ENCODE measurements at places on chromosomes 12 and 14.

GRCh38 chr12:120361506-120362208 is 7.3 kb downstream of the MSI1 start:
- no peak for DNase-seq

- DNase-seq = no peak
Measured at GRCh38 chr12:76698316-76698715, 65.6 kb upstream of the ZDHHC17 start.

DNA sequence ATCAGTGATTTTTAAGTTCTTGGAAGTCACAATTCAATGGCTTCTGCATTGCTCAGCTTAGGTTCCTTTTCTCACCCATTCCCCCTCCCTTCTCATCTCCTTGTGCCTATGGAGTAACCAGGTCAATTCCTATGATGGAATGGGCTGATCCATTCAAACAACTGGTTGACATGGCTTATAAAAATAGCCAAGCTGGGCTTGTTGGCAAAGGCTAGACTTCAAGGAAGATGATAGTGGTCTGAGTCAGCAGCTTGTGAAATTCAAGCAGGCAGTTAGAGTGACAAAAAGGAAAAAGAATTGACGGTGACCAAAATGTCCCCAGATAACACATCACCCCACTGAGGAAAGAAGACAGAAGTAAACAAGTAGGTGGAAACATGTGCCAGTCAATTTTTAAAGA is 119.9 kb upstream of the PCED1B start:
- no peak for DNase-seq

DNA sequence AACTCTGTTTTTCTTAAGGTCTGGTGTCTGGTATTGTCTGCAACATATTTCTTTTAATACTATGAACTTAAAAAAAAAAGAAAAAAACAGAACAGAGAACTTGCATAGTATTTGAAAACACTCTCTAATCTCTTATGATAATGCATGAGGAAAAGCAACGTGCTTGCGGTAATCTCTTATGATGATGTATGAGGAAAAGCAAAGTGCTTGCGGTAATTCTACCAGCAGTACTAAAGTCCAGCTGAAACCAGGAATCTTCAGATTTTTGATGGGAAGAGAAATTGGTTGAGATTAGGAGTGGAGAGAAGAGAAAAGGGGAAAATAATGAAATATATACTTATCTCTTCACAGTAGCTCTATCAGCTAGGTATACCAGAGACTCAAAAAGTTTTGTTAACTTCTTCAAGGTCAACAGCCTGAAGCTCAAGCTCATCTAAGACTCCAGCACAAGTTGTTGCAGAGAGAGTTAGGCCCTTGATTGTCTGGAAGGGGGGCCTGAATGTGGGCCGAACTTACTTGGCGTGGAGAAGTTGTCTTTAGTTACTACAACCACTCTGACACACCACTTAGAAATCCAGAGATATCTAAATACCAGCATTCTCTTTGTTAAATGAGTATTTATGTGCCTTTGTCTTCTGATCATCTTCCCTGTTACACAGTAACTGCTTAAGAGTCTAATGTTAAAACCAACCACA is 240.4 kb downstream of the PRKD1 start:
- DNase-seq = no peak

GRCh38 chr12:46674129-46674528 is 151.7 kb downstream of the SLC38A4 start:
- no peak for DNase-seq

- DNase-seq = no peak
Measured at GRCh38 chr12:52253391-52254179, 20.5 kb downstream of the KRT7 start.

GRCh38 chr12:74193191-74193590 is 344.4 kb upstream of the ATXN7L3B start:
- DNase-seq = no peak
